ENCODE measurements at places on chromosomes 6 and 20.

- DNase-seq, result peak; percentile 24
Measured at GRCh38 chr20:11979306-11979990, 61.8 kb downstream of the BTBD3 start.

- no peak for DNase-seq
Measured at GRCh38 chr6:70270287-70271005, 32.4 kb downstream of the COL9A1 start.

- DNase-seq, result no peak
Measured at GRCh38 chr6:97586344-97586743, 303.3 kb upstream of the MMS22L start.

DNA sequence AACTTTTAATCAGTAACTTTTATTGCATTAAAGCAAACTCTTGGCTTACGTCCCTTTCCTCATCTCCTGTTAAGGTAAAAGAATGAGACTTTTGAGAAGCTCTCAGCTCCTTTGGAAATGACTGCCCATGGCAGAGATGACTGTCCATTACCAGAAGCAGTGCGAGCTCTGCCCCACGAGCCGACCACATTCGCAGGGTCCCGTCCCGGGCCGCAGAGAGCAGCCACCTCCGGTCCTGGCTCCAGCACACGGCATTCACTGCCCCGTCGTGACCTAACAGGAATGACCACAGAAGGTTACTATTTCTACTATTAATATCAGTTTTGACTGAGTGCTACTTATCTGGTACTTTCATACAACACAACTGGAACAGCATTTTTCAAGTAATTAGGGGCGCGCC, 63.4 kb downstream of the WDR27 start:
- DNase-seq, result no peak

DNA sequence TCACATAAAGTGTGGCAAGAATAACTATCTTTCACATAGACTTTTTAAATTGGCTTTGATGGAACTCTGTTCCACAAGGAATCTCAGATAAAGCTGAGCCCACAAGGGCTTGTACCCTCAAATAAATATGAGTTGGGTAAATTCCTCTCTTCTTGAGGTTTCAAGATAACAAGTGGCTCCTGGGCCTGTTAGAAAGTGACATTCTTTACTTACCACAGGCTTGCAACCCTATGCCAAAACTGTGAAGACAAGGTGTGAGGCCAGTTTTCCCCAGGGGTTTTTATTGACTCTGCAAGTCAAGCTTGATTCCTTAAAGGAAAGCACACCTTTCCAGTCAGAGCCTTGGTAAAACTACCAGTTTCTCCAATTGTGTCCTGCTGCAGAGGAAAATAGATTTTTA, 664.8 kb upstream of the GJE1 start:
- DNase-seq, result no peak

- no peak for DNase-seq
Measured at GRCh38 chr20:40821429-40821828, 132.4 kb upstream of the MAFB start.

GRCh38 chr20:4711511-4711910, 10.2 kb upstream of the PRND start:
- no peak for DNase-seq

- DNase-seq, result no peak
Measured at GRCh38 chr6:82785206-82785605, 280.4 kb downstream of the UBE3D start.

DNA sequence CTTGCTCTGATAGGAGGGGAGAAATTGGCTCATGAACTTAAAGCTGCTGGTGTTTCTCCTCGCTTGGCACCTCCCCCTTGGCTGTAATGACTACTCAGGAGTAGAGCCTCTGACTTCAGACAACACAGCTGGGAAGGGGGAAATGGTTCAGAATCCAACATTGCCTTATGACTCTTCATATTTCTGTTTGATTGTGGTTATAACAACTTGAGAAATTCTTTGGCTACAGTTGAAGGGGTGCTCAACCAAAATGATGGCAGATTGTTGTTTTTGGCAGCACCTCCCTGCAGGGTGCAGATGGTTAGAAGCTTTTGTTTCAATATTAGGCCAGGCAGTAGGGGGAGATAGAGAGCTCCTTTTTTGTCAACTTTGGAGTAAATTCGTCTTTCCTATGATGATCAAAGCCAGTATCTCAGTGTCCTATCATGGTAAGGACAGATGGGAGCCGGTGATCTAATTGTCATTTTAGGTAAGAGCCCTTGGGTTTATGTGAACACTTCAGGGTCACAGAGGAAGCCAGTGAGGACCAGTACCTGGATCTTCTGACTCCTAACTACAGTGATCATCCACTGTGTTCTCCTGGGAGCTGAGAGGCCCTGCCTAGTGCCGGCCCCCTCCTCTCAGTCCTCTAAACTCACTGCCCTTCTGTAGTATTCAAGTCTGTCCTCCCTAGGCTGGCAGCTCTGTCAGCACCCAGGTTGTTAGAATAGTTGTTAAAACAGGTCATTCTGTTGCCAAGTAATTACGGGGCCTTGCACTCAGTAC, 39.9 kb downstream of the RPRD1B start:
- DNase-seq, result peak; percentile 39

DNA sequence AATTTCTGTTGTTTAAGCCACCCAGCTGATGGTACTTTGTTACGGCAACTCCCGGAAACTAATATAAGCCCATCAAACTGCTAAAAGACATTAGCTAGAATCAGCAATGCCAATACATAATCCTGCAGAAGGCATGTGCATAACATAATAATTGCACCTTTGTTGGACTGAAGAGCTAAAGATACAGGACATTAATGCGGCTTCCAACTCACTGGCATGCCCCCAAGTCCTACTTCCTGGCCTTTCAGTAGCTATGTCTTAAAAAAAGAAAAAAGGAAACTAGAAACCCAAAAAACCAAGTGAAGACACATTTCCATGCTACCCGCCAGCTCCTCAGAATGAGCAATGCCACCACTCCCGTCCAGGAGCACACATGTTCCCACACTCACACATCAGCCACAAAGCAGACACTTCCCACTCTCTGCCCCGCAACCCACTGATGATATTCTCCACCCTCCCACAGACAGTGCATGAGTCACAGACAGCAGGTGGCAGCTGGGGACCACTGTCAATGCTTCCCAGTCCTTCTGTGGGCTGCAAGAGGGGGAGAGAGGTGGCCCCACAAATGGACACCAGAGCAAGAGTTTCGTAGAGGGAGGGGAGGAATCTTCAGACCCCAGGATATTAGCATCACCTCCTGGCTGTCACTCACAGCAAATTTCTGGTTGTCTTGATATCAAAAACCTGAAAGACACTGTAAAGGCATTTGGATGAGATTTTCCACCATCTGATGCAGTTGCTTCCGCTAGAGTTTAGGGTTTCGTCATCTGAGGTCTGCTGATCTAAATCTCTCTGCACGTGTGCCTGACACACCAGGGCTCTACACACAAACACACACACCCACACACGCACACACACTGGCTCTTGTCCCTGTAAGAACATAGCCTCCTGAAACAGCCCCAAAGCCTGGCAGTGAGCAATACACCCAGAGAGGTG, 32.8 kb downstream of the GFOD1 start:
- no peak for DNase-seq

DNA sequence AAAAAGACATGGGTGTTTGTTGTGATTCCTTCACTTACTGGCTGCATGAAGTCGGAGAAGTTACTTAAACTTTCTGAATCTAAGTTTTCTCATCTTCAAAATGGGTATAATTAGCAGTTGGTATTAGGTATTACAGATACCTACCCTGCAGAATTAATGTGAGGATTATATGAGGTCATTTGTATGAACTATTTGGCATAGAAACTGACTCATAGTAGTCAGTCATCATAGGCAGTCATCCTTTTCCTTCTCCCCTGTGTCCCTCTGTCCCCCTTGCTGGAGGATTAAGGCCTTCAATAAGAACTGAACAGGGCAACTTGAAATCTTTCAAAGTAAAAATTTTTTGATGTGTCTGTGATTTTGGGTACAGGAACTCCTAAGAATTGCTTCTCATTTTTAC, 26.3 kb downstream of the RALGAPB start:
- no peak for DNase-seq

DNA sequence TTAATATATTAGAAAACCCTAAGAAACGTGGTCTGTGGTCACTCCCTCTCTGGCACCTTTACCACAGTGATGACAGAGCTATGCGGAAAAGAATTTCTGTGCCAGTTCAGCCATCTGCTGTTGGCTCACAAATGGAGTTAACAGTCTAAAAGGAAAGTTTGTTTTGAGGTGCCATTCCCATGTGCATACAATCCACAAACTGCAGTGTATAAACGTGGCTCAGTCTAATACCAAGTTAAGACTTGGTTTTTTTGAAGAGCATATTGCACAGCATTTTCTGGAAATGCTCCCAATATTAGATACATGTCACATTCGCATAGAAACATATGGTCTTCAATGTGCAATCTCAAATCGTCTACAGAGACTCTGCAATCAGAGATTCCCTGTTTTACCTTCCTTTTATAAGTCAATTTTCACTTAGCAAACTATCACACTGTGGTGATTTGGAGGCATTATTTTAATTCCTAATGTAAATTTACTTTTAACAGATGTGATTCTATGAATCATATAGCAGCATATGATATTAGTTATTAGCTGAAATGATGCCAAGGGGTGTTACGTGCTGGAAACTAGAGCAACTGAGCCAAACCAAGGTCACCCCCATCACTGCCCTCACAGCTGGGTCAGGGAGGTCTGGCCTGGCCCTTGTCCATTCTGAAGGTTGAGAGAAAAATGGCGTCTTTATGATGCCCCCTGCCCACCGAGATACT, 383.5 kb downstream of the PRKN start:
- DNase-seq, result no peak

GRCh38 chr6:158018041-158018771, 36.5 kb downstream of the SYNJ2 start:
- DNase-seq, result no peak

GRCh38 chr6:78513856-78514255, 353.5 kb upstream of the IRAK1BP1 start:
- DNase-seq, result no peak

DNA sequence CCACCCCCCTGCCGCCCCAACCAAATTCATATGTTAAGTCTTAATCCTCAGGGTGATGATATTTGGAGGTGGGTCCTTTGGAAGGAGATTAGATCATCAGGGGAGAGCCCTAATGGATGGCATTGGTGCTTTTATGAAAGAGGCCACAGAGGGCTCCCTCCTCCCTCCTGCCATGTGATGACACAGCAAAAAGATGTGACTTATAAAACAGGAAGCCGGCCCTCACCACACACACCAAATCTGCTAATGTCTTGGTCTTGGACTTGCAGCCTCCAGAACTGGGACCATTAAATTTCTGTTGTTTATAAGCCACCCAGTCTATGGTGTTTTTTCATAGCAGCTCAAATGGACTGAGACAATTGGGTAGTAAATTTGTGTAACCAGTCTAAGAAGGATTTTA, 176.3 kb downstream of the ADGRG6 start:
- DNase-seq, result no peak

DNA sequence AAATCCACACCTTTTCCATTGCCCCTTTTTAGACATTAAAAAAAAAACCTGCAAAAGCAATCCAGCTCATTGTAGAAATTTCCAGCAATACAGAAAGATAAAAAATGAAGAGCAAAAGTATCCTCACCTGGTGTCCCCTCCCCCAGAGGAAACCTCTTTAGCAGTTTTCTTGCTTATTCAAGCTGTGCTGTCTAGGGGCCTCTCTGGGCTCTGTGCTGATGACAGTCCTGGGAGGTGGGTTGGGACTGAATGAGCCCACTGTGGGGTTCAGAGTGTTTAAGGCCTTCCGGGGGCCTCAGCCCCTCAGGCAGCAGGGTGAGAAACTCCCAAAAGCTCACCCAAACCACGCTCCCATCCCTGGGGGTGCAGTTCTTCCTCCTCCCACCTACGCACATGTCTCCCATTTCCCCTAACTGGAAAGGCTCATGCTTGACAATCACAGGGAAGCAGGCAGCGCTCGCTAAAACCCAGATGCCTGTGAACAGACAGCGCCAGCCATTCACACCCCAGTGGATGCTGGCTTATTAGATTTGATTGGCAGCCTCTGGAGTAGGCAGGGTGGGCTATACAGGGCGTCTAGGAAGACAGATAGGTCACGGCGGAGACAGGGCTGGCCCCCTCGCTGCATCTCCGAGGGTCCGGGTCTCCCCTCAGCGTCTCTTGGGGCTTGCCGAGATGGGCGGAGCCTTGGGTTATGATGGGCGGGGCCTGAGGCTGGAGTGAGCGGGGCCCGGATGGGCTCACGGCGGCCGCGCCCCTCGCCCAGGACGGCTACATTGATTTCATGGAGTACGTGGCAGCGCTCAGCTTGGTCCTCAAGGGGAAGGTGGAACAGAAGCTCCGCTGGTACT, 4.6 kb downstream of the GUCA1A start:
- DNase-seq, result no peak

DNA sequence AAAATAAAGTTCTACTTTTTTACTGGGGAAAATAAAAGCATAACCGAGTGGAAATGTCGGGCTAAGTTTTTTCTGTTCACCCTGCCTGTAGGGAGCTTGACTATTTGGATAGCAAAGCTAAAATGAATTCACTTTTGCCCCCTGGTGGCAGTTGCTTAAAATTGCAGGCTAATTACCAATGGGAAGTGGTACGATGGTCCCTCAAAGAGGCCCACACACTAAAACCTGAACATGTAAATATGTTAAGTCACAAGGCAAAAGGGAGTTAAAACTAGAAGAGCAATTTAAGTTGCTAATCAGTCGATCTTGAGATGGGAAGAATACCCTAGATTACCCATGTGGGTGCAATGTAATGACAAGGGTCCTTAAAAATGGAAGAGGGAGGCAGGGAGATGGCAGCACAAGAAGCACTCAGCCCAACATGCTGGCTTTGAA, 916 bp upstream of the SUN5 start:
- DNase-seq, result no peak

- DNase-seq, result no peak
Measured at GRCh38 chr6:134420614-134421181, 102.8 kb upstream of the SGK1 start.

DNA sequence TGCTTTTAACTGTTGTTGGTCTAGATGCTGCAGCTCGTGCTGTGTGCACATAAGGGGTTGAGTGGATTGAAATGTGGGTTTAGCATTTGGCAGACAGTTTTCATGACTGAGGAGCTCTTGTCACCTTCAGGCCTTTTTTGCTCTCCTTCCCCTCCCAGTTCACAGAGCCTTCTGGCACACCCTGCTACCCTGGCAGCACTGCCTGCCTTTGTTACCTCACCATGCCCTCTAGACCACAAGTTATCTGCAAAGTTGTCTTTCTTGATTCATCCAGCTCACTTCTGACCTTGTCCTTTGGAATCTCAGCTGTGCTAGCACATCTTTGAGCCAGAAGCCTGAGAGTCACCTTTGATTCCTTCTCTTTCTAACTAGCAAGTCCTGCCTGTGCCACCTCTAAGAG, 348.9 kb upstream of the ZFP64 start:
- DNase-seq, result no peak

GRCh38 chr6:4134841-4135664, at the start of gene ECI2:
Gene ECI2 (minus strand): TSS chr6:4135575. CDS start chr6:4135560, 15 bp downstream.
- DNase-seq, result peak; percentile 77
